Stromal cell of bone marrow (primary cell): ENCODE measurements at places on chromosomes 5 and 9.

DNA sequence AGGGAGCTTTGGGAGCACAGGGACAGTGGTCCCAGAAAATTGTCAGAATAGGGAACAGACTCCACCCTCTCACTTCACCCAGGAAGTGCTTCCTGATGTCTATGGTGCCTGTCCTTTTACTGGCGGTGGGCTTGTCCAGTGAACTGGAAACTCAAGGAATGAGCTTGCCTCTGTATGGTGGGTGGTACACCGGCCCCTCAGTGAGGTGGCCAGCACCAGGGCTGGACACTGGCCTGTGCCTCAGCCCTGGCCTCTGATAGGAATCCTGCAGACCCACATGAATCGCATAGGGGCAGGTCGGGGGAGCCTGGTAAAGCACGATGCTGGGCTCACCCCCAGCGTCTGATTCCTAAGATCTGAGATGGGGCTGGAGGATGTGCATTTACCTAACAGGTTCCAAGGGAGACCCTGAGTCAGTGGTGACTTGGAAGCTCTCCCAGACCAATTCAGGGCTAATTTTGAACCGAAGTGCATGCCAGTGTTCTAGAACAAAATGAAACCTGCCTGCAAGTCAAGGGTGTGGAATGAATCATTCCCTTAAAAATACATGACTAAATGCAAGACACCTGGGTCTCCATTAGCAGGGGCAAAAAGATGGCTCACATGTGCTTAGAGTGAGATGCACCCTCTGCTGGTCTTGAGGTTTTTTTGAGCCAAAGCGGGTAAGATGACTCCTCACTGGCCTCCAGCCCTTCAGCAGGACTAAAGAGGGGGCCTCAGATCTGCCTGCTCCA, 178.3 kb downstream of the HSPA4 start:
- no peak for DNase-seq

- no peak for DNase-seq
Measured at GRCh38 chr5:96476654-96477053, 43.6 kb upstream of the PCSK1 start.

- no peak for DNase-seq
Measured at GRCh38 chr9:36136894-36137391, 410 bp downstream of the GLIPR2 start.

DNA sequence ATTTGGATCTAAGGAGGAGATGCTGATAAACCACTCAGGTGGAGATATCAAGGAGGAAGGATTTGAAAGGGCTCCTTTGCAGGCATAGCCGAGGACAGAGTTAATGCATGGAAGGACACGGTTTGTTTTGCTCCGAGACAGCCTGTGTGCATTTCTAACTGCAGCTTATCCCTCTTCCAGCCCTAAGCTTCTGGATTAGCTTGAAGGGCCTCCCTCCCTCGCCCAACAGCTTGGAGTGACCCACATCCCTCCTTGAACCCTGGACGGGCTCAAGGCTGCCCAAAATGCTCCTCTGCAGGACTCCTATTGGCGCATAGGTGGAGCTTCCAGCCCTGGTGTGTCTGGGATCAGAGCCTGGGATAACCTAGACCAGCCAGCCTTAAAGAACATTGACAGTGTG, 66.7 kb downstream of the PPARGC1B start:
- no peak for DNase-seq

DNA sequence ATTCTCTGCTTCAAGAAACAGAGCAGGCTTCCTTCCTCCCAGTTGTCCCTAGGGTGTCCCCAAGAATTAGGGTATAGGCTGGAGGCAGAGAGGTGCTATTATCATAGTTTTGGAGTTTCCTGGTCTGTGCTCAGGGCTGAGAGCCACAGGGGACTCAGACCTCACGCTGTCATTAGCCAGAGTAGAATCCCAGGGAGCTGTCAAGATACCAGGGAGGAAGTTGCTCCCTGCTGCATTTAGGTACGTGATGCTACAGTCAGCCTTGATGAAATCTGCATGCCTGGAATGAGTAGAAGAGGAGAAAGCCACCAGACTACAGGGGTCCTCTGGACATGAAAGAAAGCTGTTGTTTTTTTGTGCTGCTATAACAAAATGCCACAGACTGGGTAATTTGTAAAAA, 273.2 kb downstream of the SH3GL2 start:
- DNase-seq, result no peak
